ENCODE measurements at places on chromosomes 3 and 15. TPM values are rescaled to one million over a fixed set of nuclear protein-coding genes. Genes with fewer than 3 reads are reported as not detected.

GRCh38 chr3:17183951-17184550 is 299.3 kb downstream of the PLCL2 start:
- no peak for DNase-seq

DNA sequence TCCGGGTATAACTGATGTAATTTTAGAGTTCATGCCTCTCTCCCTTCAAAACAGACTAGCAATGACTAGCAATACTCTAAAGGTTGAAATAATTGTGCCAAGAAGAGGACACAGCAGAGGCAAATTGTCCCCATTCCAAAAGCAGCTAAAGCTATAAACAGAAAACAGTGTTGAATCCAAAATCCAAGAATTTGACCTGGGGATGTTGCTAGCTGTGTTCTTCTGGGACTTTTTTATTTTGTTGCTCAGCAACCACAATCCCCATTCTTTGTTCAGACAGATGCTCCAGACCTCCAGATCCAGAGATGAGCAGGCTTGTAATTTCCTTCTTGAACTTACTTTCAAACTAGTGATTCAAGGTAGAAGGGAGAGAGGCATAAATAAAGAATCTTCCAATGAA is 191.5 kb downstream of the FOXB1 start:
- DNase-seq = no peak

- no peak for DNase-seq
Observed at GRCh38 chr15:31051496-31052080, 49.9 kb downstream of the TRPM1 start.

GRCh38 chr3:151321526-151321925 is 4.9 kb upstream of the GPR87 start:
- DNase-seq = no peak

GRCh38 chr3:177467247-177467985 is 270.1 kb upstream of the TBL1XR1 start:
- DNase-seq = no peak

DNA sequence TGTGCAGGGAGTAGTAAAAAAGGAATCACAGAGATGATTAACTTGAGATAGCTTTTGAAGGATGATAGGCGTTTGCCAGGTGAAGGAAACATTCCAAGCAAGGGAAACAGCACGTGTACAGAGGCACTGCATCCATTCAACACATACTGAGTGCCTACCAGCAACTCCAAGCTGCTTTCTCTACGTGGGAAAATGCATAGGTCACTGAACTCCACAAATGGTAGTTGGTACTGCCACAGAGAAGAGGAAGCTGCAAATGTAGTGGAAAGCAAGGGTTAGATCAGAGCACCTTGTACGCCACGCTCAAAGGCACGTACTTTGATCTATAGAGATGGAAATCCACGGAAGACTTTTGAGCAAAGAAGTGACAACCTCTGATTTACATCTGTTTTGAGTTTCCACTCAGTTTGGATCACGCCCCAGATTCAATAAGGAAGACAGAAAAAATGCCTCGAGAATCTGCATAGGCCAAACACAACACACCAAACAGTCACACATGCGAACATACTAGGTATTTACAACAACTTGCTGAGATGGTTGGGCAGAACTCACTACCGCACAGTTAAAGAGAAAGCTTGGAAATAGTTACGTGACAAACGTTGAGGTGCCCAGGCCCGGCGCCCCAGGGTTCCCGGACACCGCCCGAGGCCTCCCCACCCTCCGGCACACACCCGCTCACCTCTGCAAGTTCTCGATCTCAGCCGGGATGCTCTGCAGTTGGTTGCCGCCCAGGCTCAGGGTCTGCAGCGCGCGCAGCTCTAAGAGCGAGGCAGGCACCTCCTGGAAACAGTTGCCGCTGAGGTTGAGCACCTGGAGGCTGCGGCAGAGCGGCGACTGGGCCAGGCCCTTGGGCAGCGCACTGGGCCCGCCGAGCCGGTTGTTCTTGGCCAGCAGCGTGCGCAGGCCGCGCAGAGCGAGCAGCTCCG is 826 bp downstream of the LRRC58 start:
- no peak for DNase-seq

Gene KNG1
- total RNA-seq = not detected

DNA sequence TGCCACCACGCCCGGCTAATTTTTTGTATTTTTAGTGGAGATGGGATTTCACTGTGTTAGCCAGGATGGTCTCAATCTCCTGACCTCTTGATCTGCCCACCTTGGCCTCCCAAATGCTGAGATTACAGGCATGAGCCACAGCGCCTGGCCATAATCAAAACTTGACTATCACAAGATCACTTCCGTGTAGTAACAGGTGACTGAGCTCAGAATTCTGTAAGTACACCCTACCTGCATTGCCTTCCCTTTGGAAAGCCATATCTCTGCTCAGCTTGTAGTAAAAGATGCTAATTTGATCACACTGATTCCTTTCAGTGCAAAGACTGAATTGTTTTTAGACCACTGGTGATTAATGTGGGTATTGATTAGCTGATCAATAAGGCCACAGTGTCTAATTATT is 167.1 kb downstream of the SHOX2 start:
- DNase-seq = no peak

DNA sequence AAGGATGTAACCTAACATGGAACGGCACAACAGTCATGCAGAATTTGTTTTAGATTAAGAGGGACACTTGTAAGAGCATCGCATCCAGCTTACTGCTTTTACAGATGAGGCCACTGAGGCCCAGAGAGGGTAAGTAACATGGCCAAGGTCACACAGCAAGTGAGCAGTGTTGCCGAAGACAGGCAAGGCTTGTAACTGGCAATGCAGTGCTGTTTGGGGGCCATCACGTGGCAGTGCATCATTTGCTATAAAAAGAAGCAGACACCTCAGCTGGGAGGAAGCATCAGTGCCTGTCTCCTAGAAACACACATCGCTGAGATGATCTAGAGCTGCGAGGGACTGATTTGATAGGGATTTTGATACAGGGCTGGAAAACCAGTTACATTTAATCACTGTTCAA is 108.2 kb upstream of the PROK2 start:
- peak; percentile 5 for DNase-seq

DNA sequence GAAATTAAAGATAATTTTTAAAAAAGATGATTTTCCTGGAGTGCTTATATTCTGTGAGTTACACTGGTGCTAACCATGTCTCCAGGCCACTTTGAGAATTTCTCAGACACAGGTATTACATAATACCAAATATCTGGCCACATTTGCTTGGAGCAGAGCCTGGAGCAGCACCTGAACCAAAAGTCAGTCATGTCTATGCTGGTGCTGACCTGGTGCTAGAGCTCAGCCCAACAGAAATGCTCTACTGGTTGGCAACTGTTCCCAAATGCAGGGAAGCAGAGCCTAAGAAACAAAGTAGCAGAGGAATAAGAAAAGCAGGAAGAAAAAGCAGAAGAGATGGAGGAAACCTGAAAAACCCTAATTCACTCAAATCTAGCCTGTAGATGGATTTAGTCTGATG is 135.7 kb upstream of the SLC7A14 start:
- DNase-seq = no peak

- DNase-seq = no peak
Observed at GRCh38 chr3:21718161-21718765, 32.7 kb downstream of the ZNF385D start.

DNA sequence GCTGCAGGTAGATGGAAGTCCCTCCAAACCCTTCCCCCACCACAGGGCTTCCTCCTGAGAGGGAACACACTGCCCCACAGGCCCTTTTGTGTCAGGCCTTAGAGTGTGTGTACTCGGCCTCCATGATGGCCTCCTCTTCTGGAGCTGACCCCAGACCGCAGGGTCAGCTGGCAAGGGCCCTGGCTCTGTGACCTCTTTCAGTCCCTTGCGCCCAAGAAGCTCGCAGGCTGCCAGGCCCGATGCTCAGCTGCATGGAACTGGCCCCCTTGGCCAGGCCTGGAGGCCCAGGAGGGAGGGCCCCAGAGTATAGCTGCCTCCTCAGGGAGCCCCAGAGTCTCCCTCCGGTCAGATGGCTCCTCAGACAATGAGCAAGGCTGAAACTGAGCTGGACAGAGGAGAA is 23.4 kb upstream of the ANKDD1A start:
- DNase-seq = no peak

Gene C15orf62
- not detected for total RNA-seq

Gene RASGRP1
- 20.4 TPM for total RNA-seq

Gene SAMD7
- not detected for total RNA-seq

Gene P2RY13
- total RNA-seq = 3.6 TPM

DNA sequence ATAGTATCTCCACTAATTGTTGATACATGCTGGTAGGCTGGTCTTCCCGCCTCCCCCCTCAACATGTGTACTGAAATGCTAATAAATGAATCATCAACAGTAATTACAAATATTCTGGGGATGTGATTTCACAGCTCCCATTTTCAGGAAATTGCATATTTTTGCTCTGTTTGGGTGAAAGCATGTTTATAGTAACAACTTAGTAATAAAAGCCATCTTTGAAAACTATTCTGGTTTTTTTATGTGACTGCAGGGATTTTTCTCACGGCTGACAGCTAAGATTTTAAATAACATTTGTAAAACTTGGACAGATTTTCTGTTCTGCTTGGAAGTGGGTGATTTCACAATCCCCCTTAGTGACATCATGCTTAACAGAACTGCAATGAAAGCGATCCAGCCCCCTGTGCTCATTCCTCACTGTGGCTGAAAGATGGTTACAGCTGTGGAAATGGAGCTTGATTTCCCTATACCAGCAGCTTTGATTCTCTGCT is 25.6 kb upstream of the FAM174B start:
- DNase-seq = no peak

- DNase-seq = no peak
Observed at GRCh38 chr3:9809239-9809614, 835 bp upstream of the TTLL3 start.

DNA sequence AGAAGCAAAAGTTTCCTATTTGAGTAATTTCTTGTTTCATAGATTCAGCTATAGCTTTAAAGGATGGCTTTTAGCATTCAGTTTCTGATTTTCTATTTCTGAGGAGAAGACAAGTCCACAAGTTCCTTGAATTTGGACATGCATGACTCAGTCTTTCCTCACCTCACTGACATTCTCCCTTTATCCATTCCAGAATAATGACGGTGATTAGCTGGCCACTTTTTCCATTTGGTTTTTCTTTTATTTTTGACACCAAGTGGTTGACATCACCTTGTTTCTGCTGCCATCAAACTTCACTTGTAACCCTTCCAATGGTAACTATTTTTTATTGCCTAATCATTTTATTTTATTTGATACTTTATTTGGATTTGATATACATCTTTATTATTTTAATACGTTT is 404.4 kb upstream of the KCNMB2 start:
- DNase-seq = no peak

DNA sequence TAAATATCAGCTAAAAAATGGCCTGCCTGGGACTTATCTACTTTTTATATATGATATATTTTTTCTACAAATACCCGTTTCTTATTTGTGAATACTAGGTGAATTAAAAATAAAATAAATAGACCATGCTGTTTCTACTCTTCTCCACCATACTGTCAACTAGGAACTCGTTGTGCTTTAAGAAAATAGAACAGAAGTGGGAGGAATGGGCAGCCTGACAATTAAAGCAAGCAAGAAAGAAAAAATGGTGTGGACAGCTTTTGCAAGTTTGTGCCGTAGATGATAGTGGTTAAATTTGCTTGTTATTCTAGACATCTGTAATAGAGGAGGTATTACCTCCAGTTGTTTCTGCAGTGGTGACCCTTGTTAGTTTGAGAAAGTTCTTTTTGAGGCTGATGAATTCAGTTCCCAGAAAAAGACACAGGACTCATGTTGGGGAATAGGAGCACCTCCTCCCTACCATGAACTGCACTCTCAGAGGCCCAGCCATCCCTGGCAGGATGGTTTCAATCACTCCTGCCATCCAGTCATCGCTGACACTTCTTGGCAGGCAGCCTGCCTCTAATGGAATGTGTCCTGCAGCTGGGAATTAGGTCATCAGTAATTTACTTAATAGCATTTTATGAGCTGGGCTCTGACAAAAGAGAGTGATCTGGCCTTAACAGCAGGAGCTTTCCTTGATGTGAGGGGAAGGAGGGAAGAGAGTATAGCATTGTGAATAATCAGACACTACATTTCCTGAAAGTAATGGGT is 105.0 kb upstream of the GAP43 start:
- DNase-seq = peak; percentile 17

Gene IQCF5
- total RNA-seq = not detected
